Natural killer cell (primary cell): ENCODE measurements at places on chromosomes 2 and 18.

DNA sequence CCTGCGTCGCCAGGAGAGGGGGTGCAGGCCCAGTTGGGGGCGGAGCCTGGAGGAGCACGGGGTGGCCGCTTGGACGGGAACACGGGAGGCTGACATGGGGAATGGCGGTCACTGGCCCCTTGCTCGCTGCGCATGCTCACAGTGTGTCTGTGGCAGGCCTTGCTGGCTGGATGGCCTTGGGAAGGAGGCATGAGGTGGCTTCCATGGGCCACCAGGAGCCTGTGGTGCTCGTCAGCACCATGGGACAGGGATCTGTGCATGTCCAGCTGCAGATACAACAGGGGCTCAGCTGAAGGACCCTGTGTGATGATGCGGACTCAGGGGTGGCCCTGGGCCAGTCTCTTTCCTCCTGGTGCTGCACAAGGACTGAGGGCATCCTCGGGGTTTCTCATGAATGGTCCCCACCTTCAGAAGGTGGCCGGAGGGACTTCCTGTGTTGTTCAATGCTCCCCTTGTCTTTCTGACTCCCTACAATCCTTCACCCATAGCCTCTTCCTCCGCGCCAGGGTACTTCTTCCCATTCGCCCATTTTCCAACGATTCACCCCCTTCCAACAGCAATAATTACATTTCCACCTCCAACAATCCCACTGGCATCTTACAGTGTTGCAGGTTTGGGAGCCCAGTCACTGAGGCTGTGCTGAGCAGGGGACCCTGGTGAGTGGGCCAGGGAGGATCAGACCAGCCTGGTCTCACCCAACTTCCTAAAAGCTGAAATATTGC lies 3.4 kb upstream of the SP140L start:
- H3K27me3 ChIP-seq = no peaks in the 10 kb centered on the region
- no peak overlapping the region for H3K4me3 ChIP-seq
- peaks cover 50% of the 10 kb centered on the region for H3K4me1 ChIP-seq
- H3K27ac ChIP-seq = no peak overlapping the region
- no peaks in the 10 kb centered on the region for H3K36me3 ChIP-seq
- DNase-seq = no peak

DNA sequence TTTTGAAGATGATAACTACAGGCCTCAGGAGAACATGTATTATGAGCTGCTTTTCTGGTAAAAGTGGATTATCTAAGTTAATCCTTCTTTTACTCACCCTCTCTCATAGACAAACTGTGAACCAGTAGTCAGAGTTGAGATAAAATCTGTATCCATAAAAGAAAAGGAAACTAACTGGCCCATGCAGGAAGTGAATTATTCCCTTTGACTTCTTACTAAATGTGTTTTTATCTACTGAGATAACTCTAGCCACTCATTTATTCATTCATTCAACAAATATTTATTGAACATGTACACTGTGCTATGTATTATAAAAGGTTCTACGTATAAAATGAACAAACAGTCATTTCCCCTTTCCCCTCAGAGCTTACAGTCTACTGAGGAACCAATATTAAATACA lies 10.0 kb downstream of the WDR35 start:
- no peak overlapping the region for H3K4me3 ChIP-seq
- H3K36me3 ChIP-seq = peaks cover 23% of the 10 kb centered on the region
- no peaks in the 10 kb centered on the region for H3K27me3 ChIP-seq
- H3K4me1 ChIP-seq = no peaks in the 10 kb centered on the region
- no peak for DNase-seq

- no peaks in the 10 kb centered on the region for H3K4me1 ChIP-seq
- no peak for DNase-seq
- H3K4me3 ChIP-seq = no peak overlapping the region
- no peak overlapping the region for H3K27ac ChIP-seq
Measured at GRCh38 chr2:40488101-40488601, 36.3 kb upstream of the SLC8A1 start.

- no peak overlapping the region for H3K27ac ChIP-seq
- no peaks in the 10 kb centered on the region for H3K36me3 ChIP-seq
- H3K4me3 ChIP-seq = no peak overlapping the region
- H3K4me1 ChIP-seq = no peaks in the 10 kb centered on the region
Measured at GRCh38 chr18:9659499-9660375, 45.4 kb upstream of the PPP4R1 start.

- no peak overlapping the region for H3K4me3 ChIP-seq
- no peaks in the 10 kb centered on the region for H3K36me3 ChIP-seq
- no peaks in the 10 kb centered on the region for H3K4me1 ChIP-seq
- H3K27me3 ChIP-seq = no peaks in the 10 kb centered on the region
- H3K27ac ChIP-seq = no peak overlapping the region
- no peak for DNase-seq
Measured at GRCh38 chr2:26945991-26946750, 24.3 kb upstream of the MAPRE3 start.

- peak overlapping the region; percentile 61 for H3K27ac ChIP-seq
- H3K36me3 ChIP-seq = no peaks in the 10 kb centered on the region
- H3K4me1 ChIP-seq = peaks cover 12% of the 10 kb centered on the region
- H3K4me3 ChIP-seq = peak overlapping the region; percentile 63
Measured at GRCh38 chr2:71226096-71226964, 573 bp downstream of the PAIP2B start.

- no peaks in the 10 kb centered on the region for H3K27me3 ChIP-seq
- no peaks in the 10 kb centered on the region for H3K4me1 ChIP-seq
- no peak overlapping the region for H3K4me3 ChIP-seq
- no peak overlapping the region for H3K27ac ChIP-seq
- DNase-seq = peak; percentile 16
Measured at GRCh38 chr18:44130376-44130942, 550.2 kb upstream of the SETBP1 start.

- no peaks in the 10 kb centered on the region for H3K36me3 ChIP-seq
- no peak for DNase-seq
- no peaks in the 10 kb centered on the region for H3K27me3 ChIP-seq
Measured at GRCh38 chr2:39223909-39224308, 19.9 kb downstream of the CDKL4 start.

- no peak for DNase-seq
- no peak overlapping the region for H3K4me3 ChIP-seq
- H3K4me1 ChIP-seq = peaks cover 5% of the 10 kb centered on the region
- no peaks in the 10 kb centered on the region for H3K36me3 ChIP-seq
Measured at GRCh38 chr18:76984193-76985155, 148.1 kb downstream of the MBP start.

DNA sequence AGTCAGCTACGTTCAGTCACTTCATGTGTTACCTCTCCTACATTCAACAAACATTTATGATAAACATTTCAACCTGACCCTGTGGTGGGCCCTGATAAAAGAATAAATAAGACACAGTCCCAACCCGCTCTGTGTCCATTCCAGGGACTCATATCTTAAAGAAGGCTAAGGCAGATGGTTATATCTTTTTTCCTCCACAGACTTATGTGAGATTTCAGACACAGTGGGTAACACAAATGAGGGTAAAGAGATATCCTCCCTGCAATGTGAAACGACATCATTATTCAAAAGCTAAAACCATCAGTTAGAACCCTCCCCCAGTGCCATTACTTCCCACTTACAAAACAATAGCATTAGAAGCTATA lies 11.1 kb upstream of the HNRNPLL start:
- H3K4me1 ChIP-seq = no peaks in the 10 kb centered on the region
- DNase-seq = no peak
- no peaks in the 10 kb centered on the region for H3K36me3 ChIP-seq
- no peaks in the 10 kb centered on the region for H3K27me3 ChIP-seq
- H3K27ac ChIP-seq = no peak overlapping the region

DNA sequence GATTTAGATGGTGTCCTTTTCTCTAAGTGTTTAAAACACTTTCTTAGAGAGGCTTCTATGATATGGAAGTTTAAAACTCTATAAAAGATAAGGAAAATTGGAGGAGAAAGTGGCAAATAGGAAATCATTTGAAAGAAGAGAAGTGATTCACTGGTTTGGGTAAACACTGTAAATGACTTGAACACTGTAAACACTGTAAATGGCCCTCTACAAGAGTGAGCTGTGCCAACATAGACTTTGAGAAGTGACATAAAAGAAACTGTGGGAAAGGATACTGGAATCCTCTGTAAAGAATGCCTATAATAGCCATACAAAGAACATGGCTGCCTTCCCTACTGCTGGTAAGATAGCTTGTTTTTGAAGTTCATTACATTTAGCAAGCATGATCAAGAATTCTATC lies 210.9 kb upstream of the SIX3 start:
- no peak overlapping the region for H3K27ac ChIP-seq
- DNase-seq = no peak
- no peak overlapping the region for H3K4me3 ChIP-seq
- H3K27me3 ChIP-seq = no peaks in the 10 kb centered on the region
- H3K4me1 ChIP-seq = no peaks in the 10 kb centered on the region

- peak; percentile 64 for DNase-seq
- H3K4me1 ChIP-seq = peaks cover 9% of the 10 kb centered on the region
- no peak overlapping the region for H3K4me3 ChIP-seq
- no peaks in the 10 kb centered on the region for H3K36me3 ChIP-seq
- no peak overlapping the region for H3K27ac ChIP-seq
Measured at GRCh38 chr2:29923110-29923721, 1.8 kb upstream of the ALK start.

DNA sequence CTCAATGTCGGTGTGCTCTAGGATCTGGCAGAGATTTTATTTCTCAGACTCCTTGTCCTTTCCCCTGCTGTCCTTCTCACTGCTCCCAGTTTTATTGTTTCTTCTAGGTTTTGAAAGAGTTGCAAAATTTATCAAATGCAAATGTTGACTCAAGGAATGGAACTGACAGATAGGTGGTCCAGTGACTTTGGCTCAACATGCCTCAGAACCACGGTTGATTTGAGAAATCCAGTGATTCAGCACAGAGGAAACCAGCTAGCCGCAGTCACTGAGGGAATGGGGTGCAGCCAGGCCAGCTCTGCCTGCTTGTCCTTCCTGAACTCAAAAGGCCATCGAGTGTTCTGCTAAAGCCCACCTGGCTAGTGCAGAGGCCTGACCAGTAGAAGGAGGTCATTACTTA lies 125.7 kb upstream of the LYPD6 start:
- H3K36me3 ChIP-seq = no peaks in the 10 kb centered on the region
- no peak for DNase-seq
- H3K4me3 ChIP-seq = no peak overlapping the region
- H3K27me3 ChIP-seq = no peaks in the 10 kb centered on the region
- H3K4me1 ChIP-seq = no peaks in the 10 kb centered on the region

DNA sequence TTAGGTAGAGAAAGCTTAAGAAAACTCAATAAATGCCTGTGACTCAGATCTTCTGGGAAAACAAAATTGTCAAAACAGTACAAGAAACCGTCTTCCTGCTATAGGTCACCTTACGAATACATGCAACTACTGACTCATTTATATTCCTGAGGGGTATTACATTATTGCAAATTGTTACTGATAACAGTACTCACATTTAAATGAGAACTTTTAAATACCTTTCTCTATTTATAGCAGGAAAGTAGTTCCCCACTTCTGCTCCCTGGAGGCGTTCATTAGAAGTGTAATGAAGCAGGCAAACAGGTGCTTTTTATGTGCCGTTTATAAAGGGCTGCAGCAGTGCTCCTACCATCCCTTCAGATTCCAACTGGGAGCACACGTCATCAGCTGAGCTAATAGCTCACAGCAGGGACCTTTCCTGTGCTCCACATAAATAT lies 65.1 kb upstream of the RPRM start:
- H3K36me3 ChIP-seq = no peaks in the 10 kb centered on the region
- no peak overlapping the region for H3K4me3 ChIP-seq
- DNase-seq = no peak
- no peaks in the 10 kb centered on the region for H3K4me1 ChIP-seq
- no peaks in the 10 kb centered on the region for H3K27me3 ChIP-seq

GRCh38 chr2:173442542-173442941 lies 87.9 kb downstream of the CDCA7 start:
- H3K27ac ChIP-seq = no peak overlapping the region
- no peaks in the 10 kb centered on the region for H3K27me3 ChIP-seq
- no peaks in the 10 kb centered on the region for H3K4me1 ChIP-seq
- H3K36me3 ChIP-seq = no peaks in the 10 kb centered on the region

DNA sequence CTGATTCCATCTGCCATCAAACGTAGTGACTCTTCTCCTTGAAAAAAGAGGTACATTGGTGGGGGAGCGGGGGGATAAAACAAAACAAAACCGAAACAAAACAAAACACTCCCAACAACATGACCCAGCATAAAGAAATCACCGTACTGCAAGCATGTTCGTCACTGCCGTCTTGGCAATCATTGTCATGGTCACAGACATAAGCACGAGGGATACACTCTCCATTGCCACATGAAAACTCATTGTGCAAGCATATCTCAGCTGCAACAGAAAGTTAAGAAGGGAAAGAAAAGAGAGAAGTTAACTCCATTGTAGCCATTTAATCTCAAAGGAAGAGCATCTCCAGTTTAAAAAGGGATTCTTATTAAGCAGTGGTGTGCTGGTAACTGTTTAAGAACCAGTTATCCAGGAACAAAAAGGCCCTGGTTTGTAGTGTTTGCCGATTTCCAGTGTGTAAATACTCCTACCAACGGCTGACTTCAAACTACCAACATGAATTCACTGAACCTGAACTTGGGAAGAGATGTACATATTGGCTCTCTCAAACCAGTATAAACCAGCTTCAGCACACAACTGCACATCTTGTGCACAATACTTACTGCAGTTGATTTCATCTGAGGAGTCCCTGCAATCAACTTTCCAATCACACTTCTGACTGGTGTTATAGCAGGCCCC lies 68.2 kb downstream of the LRP2 start:
- no peak overlapping the region for H3K4me3 ChIP-seq
- H3K27ac ChIP-seq = no peak overlapping the region
- H3K4me1 ChIP-seq = no peaks in the 10 kb centered on the region
